ENCODE measurements at places on chromosomes 11 and 22.

GRCh38 chr11:10331548-10332289, 26.8 kb downstream of the ADM start:
- DNase-seq: no peak

DNA sequence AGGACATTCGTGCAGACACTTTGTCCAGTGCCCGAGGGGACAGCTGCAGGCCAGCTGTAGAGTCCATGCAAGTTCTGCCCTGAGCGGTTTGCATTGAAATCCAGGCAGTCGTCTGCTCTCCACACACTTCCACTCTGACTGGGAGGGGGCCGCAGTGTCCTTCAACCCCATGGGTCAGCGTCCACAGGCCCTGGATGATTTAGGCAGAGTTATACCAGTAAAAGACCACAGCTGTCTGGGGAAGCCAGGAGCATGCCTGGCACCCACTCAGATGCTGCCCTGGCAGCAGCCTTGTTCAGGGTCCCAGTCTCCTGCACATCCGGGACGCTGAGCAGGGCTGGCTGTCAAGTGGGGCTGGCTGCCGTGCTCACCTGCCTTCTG, 26.5 kb downstream of the KRTAP5-5 start:
- DNase-seq: no peak

GRCh38 chr11:77402218-77402556, 71.7 kb downstream of the PAK1 start:
- no peak for DNase-seq

GRCh38 chr11:128039140-128040021, 548.0 kb downstream of the ETS1 start:
- no peak for DNase-seq

- no peak for DNase-seq
Measured at GRCh38 chr11:69006816-69007215, 6.2 kb downstream of the MRGPRF start.

GRCh38 chr11:107293677-107294344, 163.8 kb downstream of the CWF19L2 start:
- no peak for DNase-seq

All from ACHN (cell line).